ENCODE measurements at places on chromosomes 2 and 18.

DNA sequence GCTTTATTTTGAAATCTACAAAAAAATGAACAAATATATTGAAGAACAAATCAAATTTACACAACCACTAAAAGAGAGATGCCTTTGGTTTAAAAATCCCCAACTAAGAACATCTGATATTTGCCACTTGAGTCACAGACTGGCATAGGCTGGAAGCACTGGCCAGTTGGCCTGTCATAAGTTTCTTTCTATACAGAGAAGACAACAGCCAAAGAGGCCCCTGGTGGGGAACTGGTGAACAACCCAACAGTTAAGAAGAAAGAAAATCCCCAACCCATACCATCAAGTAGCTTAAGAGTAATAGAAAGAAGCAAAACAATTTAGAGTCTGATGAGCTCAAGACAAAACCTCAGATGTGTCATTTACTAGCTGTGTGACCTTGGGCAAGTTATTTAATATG, 45.5 kb downstream of the OSR1 start:
- peak; percentile 60 for DNase-seq

DNA sequence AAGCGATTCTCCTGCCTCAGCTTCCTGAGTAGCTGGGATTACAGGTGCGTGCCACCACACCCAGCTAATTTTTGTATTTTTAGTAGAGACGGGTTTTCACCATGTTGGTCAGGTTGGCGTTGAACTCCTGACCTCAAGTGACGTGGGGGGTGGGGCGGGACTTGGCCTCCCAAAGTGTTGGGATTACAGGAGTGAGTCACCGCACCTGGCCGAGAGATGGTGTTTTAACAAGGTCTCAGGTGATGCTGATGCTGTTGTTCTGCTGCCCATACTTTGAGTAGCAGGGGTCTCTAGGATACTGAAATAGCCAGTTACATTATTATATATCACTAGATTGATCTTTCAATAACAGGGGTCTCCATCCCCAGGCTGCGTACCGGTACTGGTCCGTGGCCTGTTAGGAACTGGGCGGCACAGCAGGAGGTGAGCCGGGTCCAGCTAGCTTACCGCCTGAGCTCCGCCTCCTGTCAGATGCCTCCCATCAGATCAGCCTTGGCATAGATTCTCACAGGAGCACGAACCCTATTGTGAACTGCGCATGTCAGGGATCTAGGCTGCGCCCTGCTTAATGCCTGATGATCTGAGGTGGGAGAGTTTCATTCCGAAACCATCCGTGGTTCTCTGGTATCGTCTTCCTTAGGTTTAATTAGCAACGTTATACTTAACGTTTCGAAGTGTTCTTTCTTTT, 48.3 kb upstream of the SLC38A11 start:
- no peak for DNase-seq

DNA sequence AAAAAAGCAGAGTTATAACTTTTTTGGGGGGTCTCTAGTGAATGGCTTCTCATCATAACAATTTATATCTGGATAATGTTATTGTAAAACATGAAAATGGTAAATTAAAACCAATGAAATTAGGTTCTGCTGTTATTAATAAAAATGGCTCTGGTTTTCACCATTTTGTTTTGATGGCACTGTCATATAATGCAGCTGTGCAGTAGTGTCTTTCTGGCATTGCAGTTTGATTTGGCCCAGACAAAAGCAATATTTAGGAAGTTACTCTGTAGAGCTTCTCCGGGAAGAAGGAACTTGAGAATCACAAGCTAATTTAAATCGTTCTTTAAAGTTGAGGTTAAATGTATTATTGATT, 15.1 kb upstream of the NT5C1B start:
- DNase-seq: no peak

GRCh38 chr2:15830937-15831549, 109.3 kb upstream of the MYCN start:
- DNase-seq: no peak

DNA sequence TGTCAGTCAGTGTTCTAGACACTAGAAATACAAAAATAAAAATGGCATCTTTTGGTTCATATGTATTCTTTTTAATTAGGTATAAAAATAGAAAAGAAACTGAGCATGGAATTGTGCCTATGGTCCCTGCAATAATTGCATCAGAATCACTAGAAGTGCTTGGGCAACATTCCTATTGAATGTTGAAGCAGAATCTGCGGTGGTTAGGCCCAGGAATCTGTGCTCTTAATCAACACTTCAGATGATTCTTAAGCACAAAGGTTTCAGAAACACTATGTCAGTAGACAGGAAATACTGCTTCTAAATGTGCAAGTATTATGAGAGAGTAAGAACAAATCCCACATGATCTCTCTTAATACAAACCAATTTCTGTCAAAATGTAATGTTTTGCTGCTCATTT, 20.3 kb upstream of the RBBP8 start:
- peak; percentile 5 for DNase-seq

GRCh38 chr2:3450385-3451010, 68.8 kb downstream of the ADI1 start:
- no peak for DNase-seq

- DNase-seq: peak; percentile 74
Measured at GRCh38 chr2:235606004-235606715, 112.3 kb downstream of the AGAP1 start.

- DNase-seq: no peak
Measured at GRCh38 chr18:34749721-34750120, 39.6 kb downstream of the DTNA start.

DNA sequence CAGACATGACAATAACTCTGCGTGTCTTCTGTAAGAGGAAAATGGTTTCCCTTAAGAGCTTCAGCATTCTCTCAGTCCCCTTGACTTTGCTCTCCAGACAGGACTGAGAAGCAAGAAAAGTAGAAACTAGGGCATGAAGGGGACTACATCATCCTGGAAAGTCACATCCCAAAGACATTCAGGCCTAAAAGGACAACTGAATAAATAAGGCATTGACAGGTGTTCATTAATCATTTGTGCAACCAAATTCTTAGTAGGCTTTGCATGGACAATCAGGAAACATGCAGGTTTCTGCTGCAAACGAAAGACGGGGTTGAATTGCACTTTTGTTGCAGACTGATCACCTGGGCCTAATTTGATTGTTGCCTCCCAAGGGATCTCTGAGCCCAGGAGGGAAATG, 1.2 kb upstream of the SGPP2 start:
- DNase-seq: no peak

GRCh38 chr2:85796341-85797262, 42.8 kb downstream of the ATOH8 start:
- peak; percentile 75 for DNase-seq

- DNase-seq: peak; percentile 63
Measured at GRCh38 chr2:100381240-100381639, 36.2 kb downstream of the CHST10 start.

DNA sequence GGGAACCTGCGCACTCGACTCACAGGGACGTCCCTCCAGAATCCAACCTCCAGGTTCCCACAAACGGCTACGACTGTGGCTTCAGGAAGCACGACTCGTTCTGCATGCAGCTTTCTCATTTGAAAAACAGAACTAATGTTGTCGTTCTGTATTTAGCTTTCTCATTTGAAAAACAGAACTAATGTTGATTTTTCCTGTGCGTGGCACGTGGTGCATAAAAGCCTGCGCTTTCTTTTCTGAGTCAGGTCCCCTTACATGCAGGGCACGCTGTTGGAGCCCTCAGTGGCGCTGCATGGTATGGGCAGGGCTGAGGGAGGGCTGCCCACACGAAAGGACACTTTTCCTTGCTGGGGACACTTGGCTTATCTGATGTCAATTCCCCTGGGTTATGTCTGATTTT, 124.3 kb downstream of the TMEM18 start:
- no peak for DNase-seq

- no peak for DNase-seq
Measured at GRCh38 chr2:29613067-29613466, 308.3 kb downstream of the ALK start.

GRCh38 chr2:129923265-129924091, 56.0 kb upstream of the RAB6C start:
- DNase-seq: peak; percentile 53

DNA sequence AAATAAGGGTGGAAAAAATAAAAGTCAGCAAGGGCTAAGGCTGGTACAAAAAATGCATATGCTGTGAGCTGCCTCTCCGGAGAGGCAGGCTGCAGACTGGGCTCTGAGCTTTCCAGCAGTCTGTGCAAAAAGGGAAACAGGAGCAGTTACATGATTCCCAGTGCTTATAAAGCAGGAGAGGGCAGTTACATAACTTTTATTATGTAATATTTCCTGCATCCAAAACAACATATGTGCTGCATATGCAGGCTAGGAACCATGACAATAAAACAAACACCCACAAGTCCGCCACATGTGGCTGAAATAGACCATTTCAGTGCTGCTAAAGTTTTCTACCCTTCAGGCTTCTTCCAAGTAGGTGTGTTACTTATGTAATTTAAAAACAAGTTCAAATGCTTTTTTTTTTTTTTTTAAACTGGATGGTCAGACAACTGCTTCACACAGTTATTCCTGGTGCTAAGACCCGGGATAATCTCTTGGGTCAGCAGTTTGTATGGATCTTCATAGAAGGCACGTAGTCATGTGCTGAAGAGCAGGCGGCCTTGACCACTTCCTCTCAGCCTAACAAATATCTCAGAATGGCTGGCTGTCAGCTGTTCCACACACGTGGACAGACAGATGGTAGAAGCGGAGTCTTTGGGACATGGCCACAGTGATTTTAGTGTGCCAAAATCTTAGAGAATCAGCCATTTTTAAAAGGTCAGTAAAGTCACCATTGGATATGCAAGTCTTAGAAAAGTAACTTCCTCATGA, 43.5 kb downstream of the ARMC9 start:
- DNase-seq: peak; percentile 34

DNA sequence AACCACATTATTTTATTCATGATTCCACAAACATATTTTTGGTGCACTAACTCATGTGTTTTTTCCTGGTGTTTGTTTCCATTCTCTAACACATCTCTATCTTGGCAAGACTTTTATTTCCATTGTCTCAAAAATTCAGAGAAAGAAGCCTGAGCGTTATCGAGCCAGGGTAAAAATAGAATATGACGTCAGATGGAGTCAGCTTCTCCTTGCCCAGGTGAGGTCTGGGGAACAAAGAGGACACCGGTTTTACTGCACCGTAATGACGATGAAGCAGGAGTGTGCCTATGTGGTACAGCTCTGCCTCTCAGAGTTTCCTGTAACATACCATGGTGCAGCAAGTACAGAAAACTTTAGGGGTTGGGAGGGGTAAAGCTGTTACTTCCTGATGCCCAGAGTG, 661.6 kb downstream of the PLCL1 start:
- no peak for DNase-seq

GRCh38 chr2:105521176-105521575, 122.3 kb upstream of the FHL2 start:
- DNase-seq: peak; percentile 53

All from AG08395 (cell line).